Testis (tissue), 5 donors: ENCODE measurements at places on chromosomes 11 and 22. TPM values are rescaled to one million over a fixed set of nuclear protein-coding genes. Genes with fewer than 3 reads are reported as not detected.

CNTN5 gene
- polyA plus RNA-seq, result 0.78 TPM

GAL3ST1 gene
- 4.2 TPM for polyA plus RNA-seq

PKNOX2 gene
- polyA plus RNA-seq, result 10.4 TPM

KCNK4 gene
- polyA plus RNA-seq, result not detected

ADAMTS15 gene
- 5.7 TPM for polyA plus RNA-seq

SCUBE2 gene
- 10.5 TPM for polyA plus RNA-seq

SPINDOC gene
- polyA plus RNA-seq, result 71.6 TPM

ADORA2A gene
- polyA plus RNA-seq, result 2.5 TPM
